ENCODE measurements at places on chromosomes 3 and 15. TPM values are rescaled to one million over a fixed set of nuclear protein-coding genes. Genes with fewer than 3 reads are reported as not detected.

GRCh38 chr3:62183087-62183486 is 190.3 kb downstream of the FEZF2 start:
- H3K4me3 ChIP-seq = no peak overlapping the region
- H3K27me3 ChIP-seq = no peaks in the 10 kb centered on the region
- H3K4me1 ChIP-seq = peaks cover 12% of the 10 kb centered on the region
- no peak for DNase-seq
- peaks cover 2% of the 10 kb centered on the region for H3K36me3 ChIP-seq

- peaks cover 97% of the 10 kb centered on the region for H3K27me3 ChIP-seq
- H3K4me3 ChIP-seq = no peak overlapping the region
- H3K27ac ChIP-seq = no peak overlapping the region
Measured at GRCh38 chr15:60009124-60009960, 5.2 kb downstream of the FOXB1 start.

GRCh38 chr15:76576523-76577279 is 240.1 kb downstream of the ISL2 start:
- H3K27ac ChIP-seq = no peak overlapping the region
- H3K27me3 ChIP-seq = no peaks in the 10 kb centered on the region
- peaks cover 18% of the 10 kb centered on the region for H3K36me3 ChIP-seq
- H3K4me1 ChIP-seq = peaks cover 4% of the 10 kb centered on the region

- H3K27ac ChIP-seq = peak overlapping the region; percentile 4
- no peak overlapping the region for H3K4me3 ChIP-seq
- peaks cover 8% of the 10 kb centered on the region for H3K36me3 ChIP-seq
- DNase-seq = no peak
- peaks cover 15% of the 10 kb centered on the region for H3K4me1 ChIP-seq
Measured at GRCh38 chr15:35455201-35455600, 90.8 kb downstream of the DPH6 start.

- no peak overlapping the region for H3K27ac ChIP-seq
- H3K4me3 ChIP-seq = no peak overlapping the region
- peaks cover 7% of the 10 kb centered on the region for H3K4me1 ChIP-seq
Measured at GRCh38 chr3:43015991-43016865, 37.1 kb downstream of the GASK1A start.

DNA sequence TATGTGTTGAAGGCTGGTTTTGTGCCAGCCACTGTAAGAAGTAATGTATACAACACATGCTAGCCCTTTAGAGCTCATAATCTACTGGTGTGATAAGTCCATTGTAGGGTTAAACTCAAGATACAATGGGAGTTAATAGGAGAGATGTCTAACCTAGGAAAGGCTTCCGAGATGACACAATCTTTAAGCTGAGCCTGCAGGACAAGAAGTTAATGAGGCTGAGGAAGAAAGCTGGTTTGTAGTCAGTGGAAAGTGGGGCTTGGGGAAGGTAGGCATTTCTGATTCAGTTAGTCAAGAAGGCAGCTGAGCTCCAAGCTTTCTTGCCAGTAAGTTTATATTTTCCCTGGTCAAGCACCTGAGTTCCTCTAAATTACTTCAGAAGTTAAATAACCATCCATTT is 83.0 kb upstream of the TGFBR2 start:
- H3K36me3 ChIP-seq = no peaks in the 10 kb centered on the region
- peaks cover 9% of the 10 kb centered on the region for H3K4me1 ChIP-seq
- no peak overlapping the region for H3K4me3 ChIP-seq
- DNase-seq = no peak
- H3K27me3 ChIP-seq = no peaks in the 10 kb centered on the region

GRCh38 chr3:61522626-61523025 is 38.7 kb upstream of the PTPRG start:
- no peak overlapping the region for H3K27ac ChIP-seq
- H3K4me1 ChIP-seq = peaks cover 11% of the 10 kb centered on the region
- DNase-seq = no peak
- no peaks in the 10 kb centered on the region for H3K27me3 ChIP-seq
- no peaks in the 10 kb centered on the region for H3K36me3 ChIP-seq
- no peak overlapping the region for H3K4me3 ChIP-seq

DNA sequence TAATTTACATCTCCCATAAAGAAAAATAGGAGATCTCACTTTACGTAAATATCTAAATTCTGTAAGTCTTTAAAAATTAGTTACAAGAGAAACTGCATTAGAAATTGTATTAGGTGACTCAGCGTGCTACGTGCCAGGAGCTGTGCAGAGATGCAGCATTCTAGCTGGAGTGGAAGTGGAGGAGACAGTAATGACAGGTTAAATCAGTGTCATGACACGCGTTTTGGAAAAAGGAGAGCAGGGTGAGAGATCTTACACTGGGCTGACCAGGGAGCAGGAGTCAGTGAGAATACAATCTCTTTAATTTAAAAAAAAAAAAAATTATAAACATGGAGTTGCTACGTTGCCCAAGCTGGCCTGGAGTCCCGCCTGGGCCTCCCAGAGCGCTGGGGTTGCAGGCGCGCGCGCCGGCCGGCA is 635 bp downstream of the TUBGCP5 start:
- peak overlapping the region; percentile 89 for H3K4me3 ChIP-seq
- peaks cover 11% of the 10 kb centered on the region for H3K4me1 ChIP-seq
- peaks cover 11% of the 10 kb centered on the region for H3K36me3 ChIP-seq
- H3K27ac ChIP-seq = peak overlapping the region; percentile 97
- no peak for DNase-seq

DNA sequence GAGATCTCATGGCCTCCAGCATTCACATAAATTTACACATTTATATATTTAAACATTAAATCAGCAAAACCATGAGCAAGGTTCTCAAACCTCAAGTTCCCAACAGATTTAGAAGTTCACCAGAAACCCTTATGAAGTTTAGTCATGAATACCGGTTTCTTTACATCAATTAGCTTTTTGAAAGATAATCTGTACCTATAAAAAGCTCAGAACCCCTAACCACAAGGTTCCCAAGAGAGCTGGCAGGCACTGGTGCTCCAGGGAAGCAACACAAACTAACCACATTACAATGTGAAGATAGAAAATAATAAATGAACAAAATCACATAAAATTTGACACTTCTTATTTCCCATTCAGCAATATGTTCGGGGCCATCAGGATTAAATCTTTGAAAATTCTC is 150.9 kb downstream of the FBN1 start:
- no peak overlapping the region for H3K27ac ChIP-seq
- DNase-seq = no peak

DNA sequence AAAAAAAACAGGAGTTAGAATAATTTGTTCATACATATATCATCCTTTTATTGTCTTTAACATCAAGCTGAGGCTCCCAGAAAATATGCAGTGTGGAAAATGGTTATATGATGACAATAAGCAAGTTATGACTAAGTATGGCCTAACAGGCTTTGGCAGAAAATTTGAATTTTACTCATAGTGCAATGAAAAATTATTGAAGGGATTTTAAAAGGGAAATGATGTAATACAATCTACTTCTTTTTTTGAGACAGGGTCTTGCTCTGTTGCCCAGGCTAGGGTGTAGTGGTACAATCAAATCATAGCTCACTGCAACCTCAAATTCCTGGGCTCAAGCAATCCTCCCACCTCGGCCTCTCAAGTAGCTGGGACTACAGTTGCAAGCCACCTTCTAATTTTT is 78.7 kb downstream of the FAIM start:
- H3K4me1 ChIP-seq = peaks cover 12% of the 10 kb centered on the region
- no peak overlapping the region for H3K4me3 ChIP-seq
- no peak for DNase-seq
- H3K27me3 ChIP-seq = no peaks in the 10 kb centered on the region
- peaks cover 3% of the 10 kb centered on the region for H3K36me3 ChIP-seq
- H3K27ac ChIP-seq = peak overlapping the region; percentile 75

DNA sequence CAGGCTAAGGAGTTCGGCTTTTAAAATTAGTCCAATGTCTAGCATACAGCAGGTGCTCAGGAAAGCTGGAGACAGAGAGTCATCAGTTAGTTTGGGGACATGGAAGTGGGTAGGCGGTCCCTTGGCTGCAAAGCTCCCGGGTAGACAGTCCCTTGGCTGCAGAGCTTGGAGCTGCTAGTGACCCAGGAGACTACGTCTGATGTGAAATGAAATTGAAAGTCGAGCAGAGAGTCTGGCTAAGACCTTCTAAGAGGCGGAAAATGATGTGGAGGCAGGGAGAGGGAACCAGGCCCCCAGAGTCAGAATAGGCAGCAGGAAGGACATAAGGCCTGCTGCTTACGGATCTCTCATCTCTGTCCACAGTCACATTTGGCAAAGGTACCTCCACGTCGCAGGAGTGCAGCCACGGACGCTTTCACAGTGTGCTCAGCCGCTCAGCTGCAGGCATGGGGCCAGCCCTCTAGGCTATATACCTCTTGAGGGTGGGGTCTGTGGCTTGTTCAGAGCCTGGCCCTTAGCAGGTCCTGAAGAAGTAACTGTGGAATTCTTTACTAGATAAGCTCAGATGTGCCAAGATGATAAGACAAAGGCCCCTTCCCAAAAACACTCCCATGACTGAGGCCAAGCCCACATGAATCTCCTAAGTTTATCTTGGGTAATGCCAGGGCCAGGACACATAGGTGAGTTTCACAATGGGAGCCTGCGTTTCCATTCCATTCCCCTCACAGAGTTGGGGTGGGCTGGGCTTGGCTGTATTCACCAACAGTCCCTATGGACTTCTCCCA is 131.7 kb downstream of the XXYLT1 start:
- H3K4me3 ChIP-seq = no peak overlapping the region
- H3K27me3 ChIP-seq = no peaks in the 10 kb centered on the region

MESP2 gene
- not detected for total RNA-seq

ACKR4 gene
- total RNA-seq = not detected

C3orf80 gene
- not detected for total RNA-seq

SLC24A5 gene
- not detected for total RNA-seq

Measured in mesothelial cell of epicardium (in vitro differentiated cells).